Activated CD8-positive, alpha-beta memory T cell treated with anti-CD3 and anti-CD28 coated beads for 4 hours (primary cell): ENCODE measurements at places on chromosomes 11 and 22.

DNA sequence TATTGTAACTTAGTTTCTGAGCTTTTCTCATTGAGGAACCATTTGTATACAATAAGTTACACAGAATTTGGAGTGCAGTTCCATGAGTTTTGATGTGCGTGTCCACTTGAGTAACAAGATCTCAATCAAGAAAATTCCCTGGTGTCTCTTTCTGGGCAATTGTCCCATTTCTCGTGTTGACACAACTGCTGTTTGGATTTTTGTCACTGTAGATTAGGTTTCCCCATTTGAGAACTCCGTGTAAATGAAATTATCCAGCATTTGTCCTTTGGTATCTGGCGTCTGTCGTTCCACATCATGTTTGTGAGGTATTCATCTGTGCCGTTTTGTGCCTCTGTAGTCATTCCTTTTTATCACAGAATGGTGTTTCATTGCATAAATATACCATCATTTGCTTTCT, 547.0 kb downstream of the TBC1D22A start:
- no peak for DNase-seq

GRCh38 chr11:102583141-102583873, 41.8 kb downstream of the MMP20 start:
- DNase-seq: no peak

GRCh38 chr11:64826578-64827450, 16.5 kb upstream of the MEN1 start:
- DNase-seq: no peak

GRCh38 chr22:41047801-41048211, 44.6 kb upstream of the EP300 start:
- no peak for DNase-seq

DNA sequence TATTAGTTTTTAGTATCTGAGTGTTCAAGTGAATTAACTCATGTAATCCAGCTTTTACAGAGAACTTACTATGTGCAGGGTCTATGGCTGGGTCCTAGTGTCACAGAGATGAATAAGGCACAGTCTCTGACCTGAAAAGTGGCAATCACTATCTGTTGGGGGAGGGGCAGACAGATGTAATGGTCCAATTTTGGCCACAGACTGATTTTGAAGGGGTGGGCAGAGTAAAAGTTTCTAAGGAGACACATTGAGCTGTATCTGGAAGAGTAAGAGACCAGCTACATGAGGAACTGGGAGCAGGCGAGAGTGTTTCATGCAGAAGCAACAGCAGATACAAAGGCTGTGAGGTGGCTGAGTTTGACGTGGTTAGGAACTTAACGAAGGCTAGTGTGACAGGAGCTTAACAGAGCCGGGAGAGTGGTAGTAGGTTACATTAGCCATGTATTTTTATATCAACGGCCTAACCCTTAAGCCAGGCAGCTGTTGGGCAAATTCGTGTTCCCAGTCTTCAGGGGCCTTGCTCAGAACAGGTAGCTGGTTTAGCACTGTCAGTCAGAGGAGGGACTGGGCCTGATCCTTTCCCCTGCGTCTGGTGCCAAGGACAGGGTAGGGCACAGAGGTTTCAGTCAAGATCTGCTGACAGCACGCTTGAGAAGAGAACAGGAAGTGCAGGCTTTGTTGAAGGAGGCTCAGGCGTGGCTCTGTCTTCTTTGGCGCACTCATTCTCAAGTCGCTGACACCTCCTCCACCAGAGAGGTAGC, 1.4 kb upstream of the STIM1 start:
- DNase-seq: peak; percentile 31

DNA sequence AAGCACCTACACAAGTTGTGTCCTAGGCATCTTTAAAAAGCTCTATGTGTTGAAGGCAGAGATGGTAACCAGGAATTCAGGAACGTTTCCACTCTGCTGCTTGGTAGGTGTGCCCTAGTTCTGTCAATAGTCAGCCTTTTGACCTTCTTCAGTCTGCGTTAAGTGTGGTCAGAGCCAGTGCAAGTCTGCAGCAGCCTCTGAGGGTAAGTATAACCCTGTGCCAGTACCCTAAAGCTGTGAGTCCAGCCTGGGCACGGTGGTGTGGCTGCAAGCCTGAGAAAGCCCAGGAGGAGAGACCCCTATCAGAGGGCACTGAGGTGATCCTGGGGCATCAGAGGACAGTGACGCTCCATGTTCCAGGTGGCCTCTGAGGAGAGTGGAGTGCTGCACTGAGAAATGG, 76.8 kb upstream of the ADORA2A start:
- no peak for DNase-seq

DNA sequence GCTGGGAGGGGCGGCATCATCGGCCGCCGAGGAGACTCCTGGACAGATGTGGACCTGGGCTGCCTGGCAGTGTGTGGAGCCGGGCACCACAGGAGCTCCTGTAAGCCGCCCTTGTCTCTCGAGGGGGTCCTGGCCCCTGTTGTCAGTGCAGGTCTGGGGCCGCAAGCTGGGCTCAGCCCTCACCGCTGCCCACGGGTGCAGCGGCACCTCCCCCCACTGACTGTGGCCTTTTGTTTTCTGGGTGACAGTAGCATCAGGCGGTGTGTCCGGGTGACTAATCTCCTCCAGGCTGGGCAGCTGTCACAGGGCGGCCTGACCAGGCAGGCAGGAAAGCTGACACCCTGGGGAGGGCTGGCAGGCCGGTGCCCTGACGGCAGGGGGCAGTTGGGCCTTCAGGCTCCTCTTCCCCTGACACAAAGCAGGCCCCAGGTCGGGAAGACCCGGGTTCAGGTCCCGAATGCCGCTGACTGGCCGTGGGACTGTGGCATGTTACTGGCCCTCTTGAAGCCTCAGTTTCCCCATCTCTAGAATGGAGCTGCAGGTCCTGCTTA, 16.3 kb downstream of the DGKZ start:
- no peak for DNase-seq

- DNase-seq: no peak
Observed at GRCh38 chr11:76077575-76078150, 128.6 kb downstream of the WNT11 start.

DNA sequence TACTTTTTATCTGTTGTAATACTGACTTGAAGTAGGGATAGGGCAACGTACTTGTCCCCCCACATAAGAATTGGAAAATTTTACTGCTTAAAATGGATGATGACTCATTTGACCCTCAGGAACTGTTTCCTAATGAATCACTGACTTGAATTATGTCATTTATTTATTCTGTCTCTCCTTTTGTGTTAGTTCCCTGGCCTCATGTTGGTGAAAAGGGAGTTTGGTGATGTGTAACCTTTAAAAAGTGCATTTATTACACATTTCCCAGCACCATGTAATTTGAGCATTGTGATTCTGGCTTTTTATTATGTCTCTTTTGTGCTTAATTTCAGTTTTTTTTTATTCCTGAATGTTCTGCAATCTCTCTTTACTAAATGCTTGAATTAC, 20.3 kb upstream of the PGM2L1 start:
- no peak for DNase-seq

GRCh38 chr11:11366793-11367192, 13.7 kb upstream of the CSNK2A3 start:
- no peak for DNase-seq

DNA sequence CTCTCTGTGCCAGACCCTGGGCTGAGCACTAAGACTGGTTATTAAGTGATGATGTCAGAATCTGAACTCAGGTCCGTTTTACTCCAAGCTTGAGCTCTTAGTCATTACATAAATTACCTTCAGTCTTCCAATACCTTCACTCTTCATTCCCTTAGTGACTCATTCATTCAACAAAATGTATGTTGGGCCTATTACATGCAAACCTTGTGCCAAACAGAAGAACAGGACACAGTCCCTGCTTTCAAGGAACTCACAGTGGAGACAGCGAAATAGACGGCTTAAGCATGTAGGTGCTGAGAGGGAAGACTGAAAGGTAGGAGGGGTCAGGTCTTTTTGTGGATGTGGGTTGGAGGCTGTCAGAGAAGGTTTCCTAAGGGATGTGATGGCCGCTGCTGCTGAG, 3.3 kb downstream of the KCTD14 start:
- no peak for DNase-seq

GRCh38 chr11:57357856-57358255, 19.7 kb downstream of the P2RX3 start:
- DNase-seq: no peak

- no peak for DNase-seq
Observed at GRCh38 chr22:27605390-27605789, 196.2 kb downstream of the MN1 start.

- no peak for DNase-seq
Observed at GRCh38 chr11:76859708-76860227, 950 bp upstream of the ACER3 start.
